Stimulated activated memory B cell treated with anti-CD40 and anti-IgM and Interleukin-4, amounts not matched to agents 10 μg/mL and 1 μg/mL and 100 μg/mL, for 72 hours (primary cell): ENCODE measurements at places on chromosomes 3 and 15.

DNA sequence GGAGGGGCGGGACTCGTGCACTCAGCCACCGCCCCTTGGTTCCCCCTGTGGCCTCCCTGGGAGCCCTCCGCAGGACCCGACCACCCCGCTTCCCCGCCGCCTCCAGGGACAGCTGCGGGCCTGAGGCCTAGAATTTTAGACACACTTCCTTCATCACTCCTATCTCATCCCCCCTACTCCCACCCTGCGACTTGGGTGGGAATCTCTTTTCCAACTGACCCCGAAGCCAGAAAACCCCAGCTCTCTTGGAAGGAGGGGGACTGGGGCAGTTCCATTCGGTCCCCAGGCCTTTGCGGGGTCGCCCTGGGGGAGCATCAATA lies 289 bp upstream of the TFDP2 start:
- no peak for ATAC-seq

GRCh38 chr15:78234515-78235040 lies at the start of gene ACSBG1:
ACSBG1 (minus strand) TSS chr15:78234565; CDS start chr15:78234501, 64 bp downstream.
- ATAC-seq = no peak

- no peak for ATAC-seq
These were observed 660.2 kb upstream of the LMCD1 start for GRCh38 chr3:7841451-7841850.

DNA sequence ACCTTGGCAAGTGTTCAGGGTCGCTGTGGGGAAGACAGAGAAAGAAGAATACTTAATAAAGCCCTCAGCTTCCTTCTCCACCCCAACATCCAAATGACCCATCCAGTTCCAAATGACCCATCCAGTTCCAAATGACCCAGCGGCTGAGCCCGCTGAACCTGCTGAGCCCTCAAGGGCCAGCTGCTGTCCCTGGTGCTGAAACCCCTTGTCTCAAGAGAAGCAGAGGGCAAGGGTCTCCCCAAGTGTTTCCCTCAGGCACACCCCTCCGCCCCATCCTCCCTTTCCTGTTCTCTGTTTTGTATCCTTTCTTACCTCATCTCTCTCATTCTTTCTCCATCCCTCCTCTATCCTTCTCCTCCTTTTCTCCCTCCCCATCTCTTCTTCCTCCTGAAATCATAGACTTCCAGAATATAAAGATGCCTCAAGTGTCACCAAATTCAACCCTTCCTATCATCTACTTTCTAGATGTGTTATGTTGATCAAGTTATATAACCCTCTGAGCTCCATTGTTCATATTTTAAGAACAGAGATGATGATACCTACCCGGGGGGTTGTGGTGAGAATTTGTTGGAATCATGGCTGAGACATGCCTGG lies 29.0 kb downstream of the CCDC33 start:
- ATAC-seq = no peak

DNA sequence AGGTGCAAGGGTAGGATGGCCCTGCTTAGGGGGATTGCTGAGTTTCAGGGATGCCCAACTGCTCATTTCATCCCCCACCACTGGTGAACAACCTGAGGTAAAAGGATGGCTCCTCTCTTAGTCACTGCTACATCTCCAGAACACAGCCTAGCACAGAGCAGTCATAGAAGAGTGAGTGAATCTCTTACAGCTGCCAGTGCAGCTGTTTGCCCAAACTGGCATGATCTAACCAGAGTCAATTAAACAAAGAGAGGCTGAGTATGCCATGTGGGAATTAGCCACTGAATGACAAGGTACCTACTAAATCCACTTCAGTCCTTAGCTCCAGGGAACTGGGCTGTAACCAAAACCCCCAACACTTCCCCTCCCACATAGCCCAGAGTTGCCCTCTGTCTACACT lies 6.8 kb upstream of the NCKIPSD start:
- ATAC-seq = no peak

DNA sequence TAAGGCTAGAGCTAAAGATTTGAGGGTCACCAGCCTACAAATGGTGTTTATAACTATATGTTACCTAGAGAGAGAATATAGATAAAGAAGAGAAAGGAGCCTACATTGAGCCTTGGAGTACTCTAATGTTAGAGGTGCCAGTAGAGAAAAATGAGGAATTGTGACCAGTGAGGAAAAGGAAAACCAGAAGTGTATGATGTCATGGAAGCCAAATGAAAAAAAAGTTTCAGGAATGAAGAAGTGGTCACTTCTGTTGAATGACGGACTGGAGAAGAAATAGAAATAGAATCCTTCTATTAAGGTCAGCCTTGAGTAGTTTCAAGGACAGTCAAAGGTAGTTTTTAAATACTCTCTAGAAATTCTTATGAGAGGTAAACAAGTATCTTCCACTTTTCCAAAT lies 51.2 kb upstream of the MLF1 start:
- no peak for ATAC-seq

DNA sequence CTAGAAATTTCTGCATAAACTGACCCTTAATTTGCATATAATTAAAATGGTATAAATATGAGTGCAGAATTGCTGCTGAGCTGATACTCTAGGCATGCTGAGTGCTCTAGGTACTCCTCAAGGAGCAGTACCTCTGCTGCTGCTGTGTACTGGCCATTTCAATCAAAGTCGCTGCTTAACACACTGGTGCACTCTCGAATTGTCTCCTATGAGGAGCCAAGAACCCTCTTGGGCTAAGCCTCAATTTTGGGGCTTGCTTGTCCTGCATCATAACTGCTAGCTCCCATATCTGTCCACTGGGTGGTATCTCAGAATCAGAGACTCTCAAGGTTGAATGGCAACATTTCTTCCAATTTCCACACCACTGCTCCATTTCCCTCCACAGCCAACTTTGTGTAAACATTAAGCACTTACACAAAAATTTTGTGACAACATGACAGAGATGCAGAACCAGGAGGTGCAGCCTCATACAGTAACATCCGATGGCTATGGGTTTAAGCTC lies 82.5 kb downstream of the XXYLT1 start:
- ATAC-seq = no peak

DNA sequence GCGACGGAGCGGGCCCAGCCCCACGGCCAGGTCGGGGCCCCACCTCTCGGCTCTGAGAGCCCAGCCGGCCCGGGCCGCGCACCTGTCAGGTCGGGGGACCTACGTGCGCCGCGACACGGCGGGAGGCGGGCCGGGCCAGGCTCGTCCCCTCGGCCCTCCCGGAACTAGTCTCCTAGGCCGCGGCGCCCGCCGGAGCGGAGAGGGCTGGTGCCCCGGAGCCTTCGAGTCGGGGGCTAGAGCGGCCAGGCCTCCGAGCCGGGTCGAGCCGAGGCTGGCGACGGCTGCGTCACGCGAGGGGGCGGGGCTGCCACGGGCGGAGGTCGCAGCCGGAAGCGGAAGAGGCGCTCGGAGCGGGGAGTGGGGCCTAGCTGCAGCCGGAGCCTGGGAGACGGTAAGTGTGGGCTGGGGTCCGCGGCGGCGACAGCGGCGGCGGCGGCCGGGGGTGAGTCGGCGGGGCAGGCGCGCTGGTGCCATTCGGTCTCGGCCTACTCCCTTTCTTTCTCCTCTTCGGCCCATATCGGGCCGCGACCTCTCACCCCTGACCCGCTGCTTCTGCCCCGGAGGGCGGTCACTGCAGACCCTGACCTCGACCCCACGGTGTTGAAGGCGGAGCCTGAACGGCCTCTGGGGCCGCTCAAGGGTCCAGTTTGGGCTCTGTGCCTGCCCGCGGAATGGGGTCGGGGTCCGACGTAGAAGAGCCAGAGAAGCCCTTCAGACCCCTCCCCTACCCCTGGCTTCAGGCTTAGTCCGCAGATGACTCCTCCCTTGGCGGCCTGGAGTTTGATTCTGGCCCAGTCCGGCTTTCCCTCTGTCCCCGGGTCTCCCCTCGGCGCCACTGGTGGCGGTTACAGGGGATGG lies at the start of gene CLK3:
Gene CLK3 (plus strand): TSS at position 329 of the 858 bp plus-strand sequence. CDS start 3,361 bp downstream, outside the sequence.
- peak; percentile 93 for ATAC-seq

DNA sequence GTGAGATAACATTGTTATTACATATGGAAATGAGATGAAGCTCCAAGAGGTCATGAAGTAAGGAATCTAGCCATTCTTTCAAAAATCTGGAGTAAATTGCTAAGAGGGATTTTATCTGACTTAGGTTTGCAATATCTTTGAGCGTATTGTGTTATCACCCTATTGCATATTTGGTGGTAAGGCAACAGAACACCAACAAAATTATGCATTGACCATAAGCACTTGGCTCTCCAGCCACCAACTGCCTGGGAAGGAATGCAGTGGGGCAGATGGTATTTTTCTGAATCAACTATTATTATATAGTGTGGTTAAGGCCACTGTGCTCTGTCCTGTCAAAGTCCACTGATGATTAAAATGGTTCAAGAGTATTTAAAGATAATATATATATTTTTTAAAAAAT lies 287.9 kb upstream of the SEMA6D start:
- ATAC-seq = no peak

- peak; percentile 94 for ATAC-seq
These were observed 195.8 kb downstream of the PLCH1 start for GRCh38 chr3:155549087-155549486.

DNA sequence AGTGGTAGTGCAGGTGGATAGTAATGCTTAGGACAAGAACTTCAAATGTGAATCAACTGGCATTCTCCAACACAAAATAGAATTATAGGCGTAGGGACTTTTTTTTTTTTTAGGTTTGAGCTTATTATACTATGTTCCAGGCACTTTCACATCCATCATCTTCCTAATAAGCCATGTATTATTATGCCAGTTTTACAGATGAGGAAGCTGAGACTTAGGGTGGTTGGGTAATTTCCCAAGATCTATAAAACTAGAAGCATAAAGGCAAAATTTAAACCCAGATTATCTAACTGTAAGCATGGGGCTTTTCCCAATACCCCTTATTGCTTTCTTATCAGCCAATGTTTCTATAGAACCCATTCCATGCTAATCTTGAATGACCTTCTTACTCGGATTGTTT lies 75.1 kb upstream of the ETV5 start:
- no peak for ATAC-seq

GRCh38 chr3:54969652-54970051 lies 41.8 kb upstream of the LRTM1 start:
- ATAC-seq = no peak

DNA sequence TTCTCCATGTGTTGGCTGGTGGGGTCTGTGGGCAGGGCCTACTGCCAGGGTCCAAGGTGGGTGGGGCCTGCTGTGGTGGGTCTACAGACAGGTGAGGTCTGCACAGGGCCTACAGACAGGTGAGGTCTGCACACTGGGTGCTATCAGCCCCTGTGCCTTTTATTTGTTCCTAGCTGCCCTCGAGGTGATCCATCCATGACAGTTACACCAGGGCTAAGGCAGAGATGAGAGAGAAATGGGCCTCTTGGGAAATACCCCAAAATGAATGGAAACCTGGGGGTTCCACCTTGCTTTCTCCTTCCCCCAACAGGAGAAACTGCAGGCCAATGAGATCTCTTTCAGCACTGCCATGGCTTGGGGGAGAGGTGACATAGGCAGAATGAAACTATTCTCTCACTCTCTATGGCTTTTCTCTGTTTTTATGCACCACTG lies 36.4 kb downstream of the CFAP100 start:
- peak; percentile 61 for ATAC-seq

GRCh38 chr3:55487381-55488241 lies 505 bp upstream of the WNT5A start:
- ATAC-seq = no peak

GRCh38 chr3:21893242-21893641 lies 142.2 kb upstream of the ZNF385D start:
- ATAC-seq = no peak

DNA sequence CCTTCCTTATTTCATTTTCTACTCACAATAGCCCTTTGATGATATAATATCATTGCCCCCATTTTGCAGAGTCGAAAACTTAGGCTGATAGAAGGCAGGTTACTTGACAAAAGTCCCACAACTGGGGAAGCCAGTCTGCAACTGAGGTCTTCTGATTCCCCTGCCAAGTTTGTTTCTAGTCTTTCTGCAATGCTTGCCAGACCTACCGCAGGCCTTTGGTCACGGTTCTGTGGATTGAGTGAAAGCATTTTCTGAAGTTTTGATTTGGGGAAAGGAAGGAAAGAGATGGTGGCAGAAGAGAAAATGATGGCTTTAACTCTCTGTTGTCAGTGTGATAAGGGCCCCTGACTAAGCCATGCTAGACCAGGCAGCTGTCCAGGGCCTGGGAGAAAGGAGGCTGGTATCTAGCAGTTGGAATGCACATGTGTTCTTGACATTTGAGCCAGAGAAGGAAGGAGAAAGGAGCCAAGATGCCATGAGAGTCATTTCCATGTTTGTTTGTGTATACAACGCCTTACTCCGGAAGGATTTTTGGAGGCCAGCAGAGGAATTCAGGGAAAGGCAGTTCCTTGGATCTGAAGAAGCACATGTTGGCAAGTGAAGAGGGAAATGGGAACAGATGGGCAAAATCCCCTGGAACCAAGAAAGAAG lies 29.9 kb downstream of the FAH start:
- no peak for ATAC-seq

GRCh38 chr15:23038726-23039142 lies 635 bp downstream of the TUBGCP5 start:
- no peak for ATAC-seq

GRCh38 chr15:78944669-78945407 lies at the start of gene CTSH:
CTSH (minus strand) TSS chr15:78945046; CDS start chr15:78944981, 65 bp downstream.
- ATAC-seq = peak; percentile 91

DNA sequence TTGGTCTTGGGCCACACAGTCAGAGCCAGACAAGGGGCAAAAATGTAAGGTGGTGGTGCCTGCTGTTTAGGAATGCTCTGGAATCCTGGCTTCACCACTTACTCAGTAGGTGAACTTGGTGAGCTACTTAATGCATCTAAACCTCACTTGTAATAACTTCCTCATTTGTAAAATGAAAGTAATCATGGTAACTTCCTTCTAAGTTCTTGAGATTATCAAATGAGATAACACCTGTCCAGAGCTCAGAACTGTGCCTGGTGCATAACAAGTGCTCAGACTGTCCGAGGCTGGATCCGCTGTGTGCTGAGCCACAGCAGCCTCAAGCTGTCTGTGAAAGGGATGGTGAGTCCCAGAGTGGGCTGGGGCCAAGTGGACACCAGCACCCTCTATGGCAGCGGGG lies 62.8 kb upstream of the KY start:
- peak; percentile 46 for ATAC-seq

GRCh38 chr3:49132437-49133225 lies at the start of gene LAMB2:
LAMB2 (minus strand) TSS chr3:49133050; CDS start chr3:49132867, 183 bp downstream.
- ATAC-seq = no peak

DNA sequence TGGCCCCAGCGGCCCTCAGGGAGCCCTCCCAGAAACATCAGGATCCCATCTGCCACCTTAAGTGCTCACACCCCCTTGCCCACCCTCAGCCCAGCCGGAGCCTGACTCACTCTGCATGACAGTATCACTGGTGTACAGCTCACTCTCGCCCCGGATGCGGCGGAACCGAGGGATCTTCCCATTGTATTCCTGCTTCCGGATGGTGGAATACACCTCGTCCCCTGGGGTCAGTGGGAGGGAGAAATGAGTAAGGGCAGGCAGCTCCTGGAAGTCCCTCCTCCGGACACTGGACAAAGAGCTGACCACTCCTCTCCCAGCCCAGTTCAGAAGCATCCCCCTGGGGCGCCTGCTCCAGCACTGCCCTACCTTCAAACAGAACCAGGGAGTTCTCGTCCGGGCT lies 16.5 kb downstream of the SEMA7A start:
- ATAC-seq = no peak

DNA sequence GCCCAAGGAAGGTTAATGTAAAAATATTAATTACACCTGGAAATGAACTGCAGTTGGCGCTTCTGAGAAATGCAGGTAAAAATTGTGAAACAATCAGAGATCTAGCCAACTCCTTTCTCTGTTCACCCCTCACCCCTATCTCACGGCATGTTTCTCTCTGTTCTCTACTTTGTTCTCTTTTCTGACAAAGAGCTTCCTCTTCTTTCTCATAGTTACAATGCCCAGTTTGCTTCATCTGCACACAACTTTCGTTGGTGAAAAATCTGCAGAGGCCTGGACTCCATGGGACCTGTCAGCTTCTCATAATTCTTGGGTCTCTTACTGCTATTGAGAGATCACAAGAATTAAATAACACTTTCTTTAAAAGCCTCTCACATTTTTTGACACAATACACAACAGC lies 212.9 kb upstream of the LRRN1 start:
- no peak for ATAC-seq
